ENCODE measurements at places on chromosomes 7 and 10. TPM values are rescaled to one million over a fixed set of nuclear protein-coding genes. Genes with fewer than 3 reads are reported as not detected.

DNA sequence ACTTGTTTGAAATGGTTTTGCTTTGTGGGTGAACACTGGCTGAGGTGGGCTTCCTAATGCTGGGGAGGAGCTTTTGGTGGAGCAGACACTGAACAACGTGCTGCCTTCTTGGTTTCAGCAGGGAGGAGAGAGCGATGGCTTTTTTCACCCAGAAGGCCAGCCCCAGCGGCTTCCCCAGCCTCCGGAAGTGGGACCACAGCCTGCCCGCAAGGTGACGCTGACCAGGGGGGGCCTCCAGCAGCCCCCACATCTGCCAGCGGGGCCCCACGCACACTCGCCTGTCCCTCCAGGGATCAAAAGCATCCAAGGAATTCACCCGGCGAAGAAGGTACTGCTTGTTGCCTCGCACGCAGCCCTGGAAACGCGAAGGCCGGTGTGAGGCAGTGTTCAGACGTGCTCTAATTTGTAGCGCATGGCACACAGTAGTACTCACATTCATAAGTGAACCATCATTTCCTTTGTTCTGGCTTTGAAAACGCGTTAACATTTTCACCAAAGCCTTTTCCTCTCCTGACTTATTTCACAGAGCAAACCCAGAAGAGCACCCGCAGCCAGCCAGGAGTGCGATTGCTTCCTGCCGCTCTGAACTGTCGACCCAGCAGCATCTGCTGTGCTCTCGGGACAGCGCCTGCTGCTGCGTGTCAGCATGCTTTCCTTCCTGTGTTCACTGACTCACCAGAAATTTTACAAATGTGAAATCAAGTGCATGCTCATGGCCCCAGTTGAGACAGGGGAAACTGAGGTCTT lies 48.4 kb downstream of the SHH start:
- DNase-seq: no peak

The PON1 gene
- polyA plus RNA-seq: not detected

The NPM3 gene
- 168 TPM for polyA plus RNA-seq

DNA sequence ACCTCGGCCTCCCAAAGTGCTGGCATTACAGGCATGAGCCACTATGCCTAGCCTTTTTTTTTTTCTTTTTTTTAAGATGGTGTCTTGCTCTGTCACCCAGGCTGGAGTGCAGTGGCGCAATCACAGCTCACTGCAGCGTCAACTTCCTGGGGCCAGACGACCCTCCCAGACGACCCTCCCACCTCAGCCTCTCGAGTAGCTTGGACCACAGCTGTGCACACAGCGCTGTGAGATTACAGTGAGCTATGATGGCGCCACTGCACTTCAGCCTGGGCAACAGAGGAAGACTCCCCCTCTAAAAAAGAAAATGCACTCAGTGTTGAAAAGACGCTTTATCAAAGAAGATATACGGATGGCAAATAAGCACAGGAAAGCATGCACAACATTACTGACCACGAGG lies 16.5 kb upstream of the WIPI2 start:
- no peak for DNase-seq

- no peak for DNase-seq
These were observed 29.5 kb downstream of the FRA10AC1 start for GRCh38 chr10:93672890-93673289.

GRCh38 chr7:131503639-131504038 lies 52.8 kb downstream of the PODXL start:
- DNase-seq: no peak

- DNase-seq: no peak
These were observed 101.6 kb downstream of the ABLIM1 start for GRCh38 chr10:114556236-114557122.

- DNase-seq: no peak
These were observed 112.6 kb downstream of the EEPD1 start for GRCh38 chr7:36265680-36266079.

GRCh38 chr10:6220418-6221191 lies 17.9 kb downstream of the PFKFB3 start:
- no peak for DNase-seq

DNA sequence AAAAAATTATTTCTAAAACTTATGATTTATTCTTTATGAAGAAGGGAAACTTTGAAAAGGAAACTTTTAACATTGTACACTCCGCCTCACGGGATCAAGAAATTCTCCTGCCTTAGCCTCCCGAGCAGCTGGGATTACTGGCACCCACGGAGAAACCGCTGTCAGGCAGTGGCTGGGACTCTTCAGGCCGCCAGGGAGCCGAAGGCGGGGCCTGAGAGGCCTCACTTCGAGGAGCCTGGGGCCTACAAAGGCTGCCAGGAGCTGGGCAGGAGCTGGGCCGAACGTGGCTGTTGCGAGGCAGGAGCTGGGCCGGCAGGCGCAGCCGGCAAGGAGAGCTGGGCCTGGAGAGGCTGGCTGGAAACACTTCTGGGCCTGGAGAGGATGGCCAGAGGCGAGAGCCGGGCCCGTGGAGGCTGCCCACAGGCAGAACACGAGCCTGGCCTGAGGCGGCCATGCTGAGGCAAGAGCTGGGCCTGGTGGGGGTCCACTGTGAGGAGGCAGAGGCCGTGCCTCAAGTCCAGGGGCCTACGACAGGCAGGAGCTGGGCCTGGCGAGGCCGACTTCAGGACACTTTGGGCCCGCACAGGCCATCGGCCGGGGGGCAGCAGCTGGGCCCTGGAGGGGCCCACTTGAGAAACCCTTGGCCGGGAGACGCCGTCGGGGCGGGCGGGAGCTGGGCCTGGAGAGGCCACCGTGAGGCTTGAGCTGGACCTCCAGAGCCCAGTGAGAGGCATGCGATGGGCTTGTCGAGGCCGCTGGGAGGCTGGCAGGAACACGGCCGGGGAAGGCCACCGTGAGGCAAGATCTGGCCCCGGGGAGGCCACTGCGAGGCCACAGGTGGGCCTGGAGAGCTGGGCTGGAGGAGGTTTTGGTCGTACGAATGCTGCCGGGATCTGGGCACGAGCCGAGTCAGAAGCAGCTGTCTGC lies 23.7 kb downstream of the MDH2 start:
- no peak for DNase-seq

DNA sequence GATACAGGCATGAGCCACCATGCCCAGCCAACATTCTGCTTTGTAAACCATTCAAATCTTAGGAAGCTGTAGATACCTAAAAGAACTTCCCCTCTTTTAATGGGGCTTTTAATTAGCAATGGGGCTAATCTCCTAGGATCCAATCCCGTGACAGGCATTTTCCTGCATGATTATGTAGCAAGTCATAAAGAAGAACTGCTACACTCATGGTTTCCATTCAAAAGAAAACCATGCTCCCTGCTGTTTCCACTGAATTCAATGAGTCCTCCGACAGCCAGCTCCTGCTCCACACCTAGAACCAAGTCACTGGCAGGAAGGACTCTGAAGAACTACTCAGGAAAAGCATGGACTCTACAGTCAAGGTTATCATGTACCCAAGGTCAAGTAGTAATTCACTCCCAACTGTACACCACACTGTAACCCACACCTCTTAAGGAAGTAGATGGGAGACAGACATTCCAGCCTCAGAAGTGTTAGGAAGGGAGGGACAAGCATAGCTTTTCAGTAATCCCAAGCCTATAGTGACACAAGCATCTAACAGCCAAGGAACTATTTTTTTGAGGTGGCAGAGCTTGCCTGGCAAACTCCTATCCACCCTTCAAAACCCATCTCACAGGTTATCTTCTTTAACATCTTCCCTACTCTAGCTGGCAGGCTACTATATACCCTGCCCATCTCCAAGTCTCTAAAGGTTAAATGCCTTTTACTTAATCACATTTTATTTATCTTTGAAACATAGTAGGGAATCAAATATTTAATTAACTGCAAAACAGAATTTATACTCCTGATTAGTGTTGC lies 47.5 kb downstream of the CTBP2 start:
- DNase-seq: no peak

All from K562 (cell line).